ENCODE measurements at places on chromosomes 5 and 9.

GRCh38 chr5:55530669-55531068 lies 4.1 kb downstream of the PLPP1 start:
- no peak for DNase-seq

DNA sequence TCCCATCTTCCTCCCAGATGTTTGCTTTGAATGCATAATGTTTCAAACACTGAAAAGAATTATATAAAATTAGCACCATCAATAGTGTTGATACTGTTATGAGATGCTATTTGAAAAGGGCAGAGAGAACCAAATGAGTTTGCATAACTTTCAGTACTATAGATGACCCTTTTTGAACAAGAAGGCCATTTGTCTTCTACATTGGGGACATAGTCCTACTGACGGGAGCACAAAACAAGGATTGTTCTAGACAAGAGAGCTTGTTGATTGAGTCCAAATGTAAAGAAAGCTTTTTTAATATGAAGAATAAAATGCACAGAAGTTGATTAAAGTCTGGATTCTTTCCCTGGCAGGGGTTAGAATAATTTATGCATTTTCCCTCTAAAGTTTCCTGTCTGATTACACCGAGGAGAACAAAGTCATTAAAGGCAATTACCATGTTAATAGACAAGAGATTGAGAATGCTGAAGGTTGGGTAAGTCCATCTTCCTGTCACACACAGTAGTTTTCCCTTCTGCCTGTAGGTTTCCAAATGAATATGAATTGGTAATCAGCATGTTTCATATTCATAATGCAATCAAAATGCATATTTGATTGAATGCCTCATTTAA lies 32.8 kb upstream of the ADCY2 start:
- DNase-seq: no peak

DNA sequence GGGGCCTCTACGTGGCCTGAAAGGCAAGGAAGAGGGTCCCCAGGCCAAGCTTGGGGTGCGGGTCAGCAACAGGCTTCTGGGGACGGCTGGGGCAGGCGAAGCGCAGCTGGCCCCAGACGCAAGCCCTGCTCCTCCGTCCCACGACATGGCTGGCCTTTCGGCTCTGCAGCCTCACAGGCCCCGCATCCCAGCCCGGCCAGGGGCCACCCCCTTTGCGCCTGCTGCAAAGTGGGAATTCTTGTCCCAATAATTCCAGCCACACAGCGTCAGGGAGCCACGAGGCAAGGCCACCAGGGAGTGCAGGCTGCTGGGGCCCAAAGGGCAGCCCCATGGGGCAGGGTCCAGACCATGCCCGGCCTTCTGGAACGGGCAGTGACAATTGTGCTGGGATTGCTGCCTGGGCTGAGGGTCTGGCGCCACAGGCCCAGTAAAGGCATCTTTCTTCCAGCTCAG lies 1.1 kb upstream of the ENTPD2 start:
- DNase-seq: no peak

GRCh38 chr5:5770825-5771224 lies 348.3 kb downstream of the ICE1 start:
- DNase-seq: no peak

DNA sequence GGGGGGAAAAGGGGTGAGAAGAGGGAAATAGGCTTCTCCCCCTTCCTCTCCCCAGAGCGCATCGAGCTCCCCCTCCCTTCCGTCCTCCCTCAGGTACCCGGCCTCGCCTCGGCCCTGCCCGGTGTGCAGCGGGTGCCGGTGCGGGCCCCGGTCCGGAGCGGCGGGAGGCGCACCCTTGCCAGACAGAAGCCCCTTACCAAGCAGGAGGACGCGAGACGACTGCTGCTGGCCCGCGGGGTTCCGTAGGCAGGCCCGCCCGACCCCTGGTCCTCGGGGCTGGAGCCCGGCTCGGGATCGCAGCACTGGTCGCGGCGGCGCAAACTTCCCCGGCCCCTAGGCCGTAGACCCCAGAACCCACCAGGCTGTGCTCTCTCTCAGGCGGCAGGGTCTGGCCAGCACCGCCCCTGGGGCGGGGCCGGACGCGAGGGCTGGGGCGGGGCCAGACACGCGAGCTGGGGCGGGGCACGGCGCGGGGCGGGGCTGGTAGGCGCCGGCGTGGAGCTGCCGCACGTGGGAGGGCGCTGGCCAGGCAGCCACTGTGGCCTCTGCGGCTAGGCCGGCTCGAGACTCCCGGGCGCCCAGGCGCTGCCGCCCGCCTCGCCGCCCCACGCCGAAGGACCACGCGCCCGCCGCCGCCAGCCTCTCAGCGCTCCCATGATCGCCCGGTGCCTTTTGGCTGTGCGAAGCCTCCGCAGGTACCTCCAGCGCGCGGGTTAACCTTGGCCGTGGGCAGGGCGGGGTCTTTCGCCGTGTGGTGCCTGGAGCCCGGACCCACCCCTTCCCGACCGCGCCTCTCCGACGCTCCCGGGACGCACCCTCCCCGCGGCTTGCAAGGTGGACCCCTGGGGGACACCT lies at the start of the genes NLN and SGTB:
NLN (plus strand) TSS at position 486 of the 855 bp plus-strand sequence; CDS start at position 655, 169 bp downstream.
SGTB (minus strand) TSS at position 390 of the 855 bp plus-strand sequence. CDS start 1,302 bp downstream, outside the sequence.
- DNase-seq: peak; percentile 81
